ENCODE measurements at places on chromosomes 5 and 9. TPM values are rescaled to one million over a fixed set of nuclear protein-coding genes. Genes with fewer than 3 reads are reported as not detected.
A peak's percentile ranks its signal among the peaks of the same experiment; 100 is the strongest.

DNA sequence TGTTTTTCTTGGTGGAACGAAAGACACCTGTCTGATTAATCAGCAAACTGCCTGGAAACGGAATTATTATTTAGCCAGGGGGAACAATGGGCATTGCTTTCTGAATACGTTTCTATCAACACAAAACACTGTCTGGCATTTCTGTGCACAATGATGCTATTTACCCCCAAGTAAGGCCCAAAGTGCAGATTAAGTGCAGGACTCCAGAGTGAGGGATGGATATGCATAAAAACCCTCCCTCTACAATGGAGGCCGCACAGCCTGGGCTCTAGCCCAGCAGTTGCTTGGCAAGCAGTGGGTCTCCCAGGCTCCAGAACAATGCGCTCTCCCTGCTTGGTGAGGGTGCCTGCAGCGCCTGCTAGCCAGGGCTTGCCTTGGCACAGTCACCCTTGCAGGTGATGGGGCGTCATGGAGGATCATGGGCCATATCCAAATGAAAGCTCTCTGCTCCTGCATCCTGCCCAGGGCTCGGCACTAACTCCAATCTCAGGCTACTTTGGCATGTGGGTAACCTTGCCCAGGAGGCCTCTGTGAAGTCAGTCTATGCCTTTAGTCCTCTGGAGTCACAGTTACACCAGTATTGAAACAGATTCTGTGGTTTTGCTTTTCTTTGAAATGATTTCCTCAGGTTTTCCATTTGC, 11.5 kb upstream of the SPATA24 start:
- peaks cover 3% of the 10 kb centered on the region for H3K36me3 ChIP-seq
- H3K4me1 ChIP-seq: peaks cover 3% of the 10 kb centered on the region
- H3K27me3 ChIP-seq: no peaks in the 10 kb centered on the region
- no peak for DNase-seq
- H3K4me3 ChIP-seq: no peak overlapping the region

GRCh38 chr9:79000230-79001002, 571.3 kb upstream of the TLE4 start:
- peaks cover 6% of the 10 kb centered on the region for H3K36me3 ChIP-seq
- no peaks in the 10 kb centered on the region for H3K4me1 ChIP-seq
- H3K4me3 ChIP-seq: no peak overlapping the region

DNA sequence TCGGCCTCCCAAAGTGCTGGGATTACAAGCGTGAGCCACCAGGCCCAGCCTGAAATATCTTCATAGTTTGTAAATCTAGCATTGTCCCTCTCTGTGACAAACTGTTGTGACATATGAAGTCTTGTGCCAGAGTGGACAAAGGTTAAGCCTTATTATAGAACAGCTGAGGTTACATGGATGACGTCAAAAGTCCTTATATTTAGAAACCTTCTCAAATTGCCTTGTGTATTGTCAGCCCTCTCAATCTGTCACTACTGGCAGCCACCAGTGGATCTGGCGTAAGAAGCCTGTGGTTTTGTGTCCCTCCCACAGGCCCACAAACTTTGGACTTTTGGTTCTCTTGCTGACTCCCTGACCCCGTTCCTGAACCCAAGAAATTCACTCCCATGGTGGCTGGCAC, 79.4 kb upstream of the CCDC112 start:
- H3K36me3 ChIP-seq: no peaks in the 10 kb centered on the region
- no peak overlapping the region for H3K4me3 ChIP-seq
- DNase-seq: no peak
- no peaks in the 10 kb centered on the region for H3K27me3 ChIP-seq

DNA sequence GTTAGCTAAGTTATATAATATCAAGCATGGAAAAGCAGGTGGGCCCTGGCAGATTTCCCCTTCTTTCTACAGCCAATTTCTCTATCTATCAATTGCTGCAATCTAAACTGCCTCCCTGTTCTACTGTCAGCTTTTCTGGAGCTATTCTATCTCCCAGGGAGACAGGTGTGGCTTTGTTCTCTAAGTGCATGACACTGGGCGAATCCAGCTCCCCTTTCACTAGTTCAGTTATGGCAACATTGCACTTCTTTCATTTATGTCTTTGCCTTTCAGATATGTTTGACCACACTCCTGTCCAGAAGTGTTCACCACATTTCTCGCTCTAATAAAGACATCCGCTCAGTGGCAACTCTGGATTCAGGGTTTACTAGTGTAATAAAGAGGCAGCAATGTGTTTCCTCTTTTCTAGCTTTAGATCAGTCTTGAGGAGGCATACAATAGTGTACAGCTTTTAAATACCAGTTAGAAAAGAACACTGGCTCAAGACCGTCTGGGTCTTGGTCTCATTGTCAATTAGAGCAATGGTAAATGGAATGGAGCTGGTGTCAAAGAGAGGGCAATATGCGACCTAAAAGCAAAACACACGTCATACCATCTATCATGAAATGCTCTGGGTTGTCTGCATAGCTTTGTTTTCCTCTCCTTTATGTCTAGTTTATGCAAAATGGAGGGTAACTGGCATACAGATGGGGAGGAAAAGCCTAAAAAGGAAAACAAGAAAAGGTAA, 197.0 kb downstream of the SLF1 start:
- no peak for DNase-seq
- H3K27ac ChIP-seq: no peak overlapping the region
- H3K4me1 ChIP-seq: no peaks in the 10 kb centered on the region

GRCh38 chr9:95031711-95032461, 285.6 kb downstream of the FANCC start:
- H3K27ac ChIP-seq: peak overlapping the region; percentile 46
- H3K36me3 ChIP-seq: peaks cover 26% of the 10 kb centered on the region
- peaks cover 59% of the 10 kb centered on the region for H3K4me1 ChIP-seq
- peak overlapping the region; percentile 18 for H3K4me3 ChIP-seq
- DNase-seq: no peak
- H3K27me3 ChIP-seq: no peaks in the 10 kb centered on the region

DNA sequence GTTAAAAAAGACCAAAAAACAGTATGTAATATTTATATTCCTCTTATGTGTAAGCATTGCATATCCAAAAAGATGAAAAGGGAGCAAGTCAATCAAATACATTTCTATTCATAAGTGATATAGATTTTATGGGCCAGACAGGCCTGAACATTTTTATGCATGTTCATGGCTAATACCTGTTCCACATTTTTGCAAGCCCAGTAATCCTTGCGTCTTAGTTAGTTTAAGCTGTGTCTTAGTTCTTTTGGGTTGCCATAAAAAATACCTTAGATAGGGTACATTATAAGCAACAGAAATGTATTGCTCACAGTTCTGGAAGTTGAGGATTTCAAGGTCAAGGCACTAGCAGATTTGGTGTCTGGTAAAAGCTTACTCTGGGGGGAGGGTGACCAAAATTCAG, 342.1 kb downstream of the TAF11L14 start:
- H3K4me3 ChIP-seq: no peak overlapping the region
- no peaks in the 10 kb centered on the region for H3K27me3 ChIP-seq
- no peak for DNase-seq
- no peaks in the 10 kb centered on the region for H3K4me1 ChIP-seq

GRCh38 chr5:159902444-159903121, 13.7 kb upstream of the ADRA1B start:
- no peaks in the 10 kb centered on the region for H3K36me3 ChIP-seq
- peaks cover 12% of the 10 kb centered on the region for H3K4me1 ChIP-seq
- no peak for DNase-seq
- no peak overlapping the region for H3K4me3 ChIP-seq
- no peak overlapping the region for H3K27ac ChIP-seq

Gene WNT8A
- not detected for total RNA-seq

GRCh38 chr5:150789450-150789849, 10.9 kb downstream of the SMIM3 start:
- H3K27me3 ChIP-seq: no peaks in the 10 kb centered on the region
- H3K4me3 ChIP-seq: no peak overlapping the region
- H3K27ac ChIP-seq: no peak overlapping the region

DNA sequence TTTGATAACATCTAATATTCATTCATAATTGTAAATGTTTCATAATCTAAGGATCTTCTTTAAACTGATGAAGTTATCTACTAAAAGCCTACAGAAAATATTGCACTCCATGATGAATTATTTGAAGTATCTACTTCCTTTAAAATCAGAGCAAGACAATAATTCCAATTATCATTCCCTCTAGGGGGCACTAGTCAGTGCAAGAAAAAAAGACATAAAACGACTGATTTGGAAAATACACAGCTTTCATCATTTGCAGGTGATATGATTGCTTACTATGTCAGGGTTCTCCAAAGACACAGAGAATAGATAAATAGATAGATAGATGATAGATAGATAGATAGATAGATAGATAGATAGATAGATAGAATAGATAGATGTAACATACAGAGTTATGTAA, 13.5 kb upstream of the GRM6 start:
- no peak for DNase-seq
- no peak overlapping the region for H3K27ac ChIP-seq
- peaks cover 3% of the 10 kb centered on the region for H3K27me3 ChIP-seq
- H3K4me1 ChIP-seq: no peaks in the 10 kb centered on the region
- no peak overlapping the region for H3K4me3 ChIP-seq
- H3K36me3 ChIP-seq: no peaks in the 10 kb centered on the region

Gene TMEM215
- total RNA-seq: 0.27 TPM

DNA sequence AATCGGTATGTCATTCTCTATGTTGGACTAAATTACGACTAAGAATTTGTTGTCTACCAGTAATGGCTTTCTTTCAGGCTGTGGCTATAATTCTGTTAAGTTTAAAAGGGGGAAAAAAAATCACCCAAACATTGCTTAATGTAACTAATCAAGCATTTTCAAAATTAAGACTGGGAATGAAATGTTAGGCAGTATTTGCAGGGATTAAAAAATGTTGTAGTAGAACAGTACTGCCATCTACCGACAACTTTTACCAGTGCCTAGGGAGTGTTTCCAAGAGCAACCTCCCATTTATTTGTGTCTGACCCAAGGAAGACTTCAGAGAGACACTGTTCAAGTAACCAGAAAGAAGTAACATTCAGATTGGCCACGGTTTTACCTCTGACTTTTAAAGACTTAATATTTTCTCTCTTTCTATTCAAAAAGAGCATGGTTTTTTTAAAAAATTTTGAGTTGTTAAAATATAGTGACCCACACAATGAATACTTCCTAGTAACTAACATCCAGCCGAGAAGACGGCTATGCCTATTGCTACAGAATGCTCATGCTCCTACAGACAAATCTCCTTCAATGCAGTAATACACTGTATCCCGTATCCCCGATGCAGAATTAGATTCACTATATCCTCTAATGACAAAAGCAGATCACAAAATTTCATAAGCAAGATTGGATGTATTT, 92.4 kb downstream of the ARL15 start:
- H3K27ac ChIP-seq: no peak overlapping the region
- no peaks in the 10 kb centered on the region for H3K36me3 ChIP-seq
- peaks cover 13% of the 10 kb centered on the region for H3K4me1 ChIP-seq
- peaks cover 6% of the 10 kb centered on the region for H3K27me3 ChIP-seq

Gene LRRC70
- total RNA-seq: 1.1 TPM

- peaks cover 50% of the 10 kb centered on the region for H3K27me3 ChIP-seq
- H3K4me3 ChIP-seq: peak overlapping the region; percentile 11
- no peak for DNase-seq
- peaks cover 21% of the 10 kb centered on the region for H3K4me1 ChIP-seq
- H3K27ac ChIP-seq: no peak overlapping the region
Measured at GRCh38 chr5:135642488-135642870, 63.7 kb upstream of the CXCL14 start.

Gene RPL37
- total RNA-seq: 1,654 TPM

Gene DAB2IP
- 57.2 TPM for total RNA-seq

Gene AFAP1L1
- 6.4 TPM for total RNA-seq

GRCh38 chr5:135053989-135054388, 20.0 kb upstream of the PITX1 start:
- no peak for DNase-seq
- H3K36me3 ChIP-seq: no peaks in the 10 kb centered on the region
- no peaks in the 10 kb centered on the region for H3K4me1 ChIP-seq
- peak overlapping the region; percentile 1 for H3K27ac ChIP-seq
- H3K27me3 ChIP-seq: peaks cover 96% of the 10 kb centered on the region

- no peaks in the 10 kb centered on the region for H3K36me3 ChIP-seq
- H3K27ac ChIP-seq: no peak overlapping the region
- no peaks in the 10 kb centered on the region for H3K4me1 ChIP-seq
- no peak overlapping the region for H3K4me3 ChIP-seq
Measured at GRCh38 chr5:28328681-28329080, 1290.3 kb upstream of the CDH9 start.

- no peaks in the 10 kb centered on the region for H3K36me3 ChIP-seq
- H3K4me1 ChIP-seq: no peaks in the 10 kb centered on the region
- no peak overlapping the region for H3K4me3 ChIP-seq
- H3K27ac ChIP-seq: no peak overlapping the region
- DNase-seq: no peak
Measured at GRCh38 chr9:113692256-113692655, 183.9 kb upstream of the ZNF618 start.

Data from type B pancreatic cell (in vitro differentiated cells).